ENCODE measurements at places on chromosomes 7 and 10.
A peak's percentile ranks its signal among the peaks of the same experiment; 100 is the strongest.

DNA sequence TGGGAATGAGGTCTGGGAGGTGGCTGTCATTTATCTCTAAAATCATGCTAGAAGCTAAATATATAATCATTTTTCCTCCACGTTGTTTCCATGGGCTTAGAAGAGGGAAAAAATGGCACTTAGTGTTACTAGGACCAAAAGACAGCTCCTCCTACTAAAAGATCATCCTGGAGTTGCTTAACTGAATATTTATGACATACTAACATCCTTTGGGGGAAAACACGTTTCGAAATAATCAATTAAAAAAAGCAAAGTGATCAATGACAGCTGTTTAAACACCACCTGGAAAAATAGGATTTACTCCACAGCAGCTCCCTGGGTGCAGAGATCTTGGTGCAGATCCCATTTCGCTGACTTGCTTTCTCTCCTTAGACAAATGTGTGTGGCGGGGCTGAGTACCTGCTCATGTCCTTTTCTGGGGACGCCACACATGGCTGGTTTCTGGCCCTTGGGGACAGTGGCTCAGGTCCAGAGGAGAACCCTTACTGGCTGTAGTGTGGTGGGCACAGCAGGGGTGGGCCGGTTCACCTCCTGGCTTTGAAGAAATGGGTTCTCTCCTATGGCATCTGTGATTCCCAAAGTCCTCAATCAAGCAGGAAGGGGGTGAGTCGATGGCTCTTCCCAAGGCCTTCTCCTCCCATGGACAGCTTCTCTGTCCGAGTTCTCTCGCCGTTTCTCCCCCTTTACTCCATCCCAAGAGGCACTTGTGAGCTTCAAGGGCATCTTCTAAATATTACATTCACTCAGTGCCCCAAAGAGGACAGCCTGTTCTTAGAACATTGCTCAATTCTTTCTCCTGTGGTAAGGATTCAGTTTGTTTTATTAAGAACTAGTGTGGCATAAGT is 156.4 kb upstream of the KLF14 start:
- DNase-seq: no peak

DNA sequence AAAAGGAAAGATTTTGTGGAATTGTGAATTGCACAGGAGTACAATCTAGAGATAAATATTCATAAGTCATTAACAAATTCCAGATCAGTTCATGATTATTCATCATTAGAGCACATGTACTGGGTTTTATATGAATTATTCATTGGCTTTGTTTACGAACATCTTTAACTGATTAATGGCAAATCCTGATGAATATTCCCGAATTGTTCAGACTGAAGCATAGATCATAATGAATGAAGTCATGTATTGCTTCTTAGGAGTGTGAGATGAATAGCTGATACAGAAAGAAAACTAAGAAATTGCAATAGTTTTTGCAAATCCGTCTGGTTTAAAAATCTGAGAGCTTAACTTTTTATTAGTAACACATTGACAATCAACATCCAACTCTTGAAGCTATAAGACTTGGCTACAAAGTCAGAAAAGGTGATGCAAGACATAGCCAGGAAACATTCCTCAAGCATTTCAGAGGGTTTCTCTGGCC is 183.6 kb upstream of the DGKB start:
- no peak for DNase-seq

DNA sequence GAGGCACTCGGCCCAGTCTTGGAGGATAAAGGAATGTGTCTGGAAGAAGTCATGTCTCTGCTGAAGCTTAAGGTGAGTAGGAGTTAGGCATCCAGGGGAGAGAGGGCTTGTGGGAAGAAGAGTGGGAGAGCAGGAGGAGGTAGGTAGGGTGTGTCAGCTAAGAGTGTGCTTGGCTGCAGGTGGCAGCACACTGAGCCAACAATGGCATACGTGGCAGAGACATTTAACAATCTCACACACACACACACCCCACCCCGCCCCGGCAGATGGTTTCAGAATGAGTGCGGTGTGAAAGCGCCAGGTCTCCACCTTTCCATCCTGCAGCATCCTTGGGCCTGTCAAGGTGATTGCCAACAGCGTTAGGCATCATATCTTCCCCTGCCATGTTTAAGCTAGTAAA is 11.2 kb upstream of the ARPC1A start:
- DNase-seq: no peak

DNA sequence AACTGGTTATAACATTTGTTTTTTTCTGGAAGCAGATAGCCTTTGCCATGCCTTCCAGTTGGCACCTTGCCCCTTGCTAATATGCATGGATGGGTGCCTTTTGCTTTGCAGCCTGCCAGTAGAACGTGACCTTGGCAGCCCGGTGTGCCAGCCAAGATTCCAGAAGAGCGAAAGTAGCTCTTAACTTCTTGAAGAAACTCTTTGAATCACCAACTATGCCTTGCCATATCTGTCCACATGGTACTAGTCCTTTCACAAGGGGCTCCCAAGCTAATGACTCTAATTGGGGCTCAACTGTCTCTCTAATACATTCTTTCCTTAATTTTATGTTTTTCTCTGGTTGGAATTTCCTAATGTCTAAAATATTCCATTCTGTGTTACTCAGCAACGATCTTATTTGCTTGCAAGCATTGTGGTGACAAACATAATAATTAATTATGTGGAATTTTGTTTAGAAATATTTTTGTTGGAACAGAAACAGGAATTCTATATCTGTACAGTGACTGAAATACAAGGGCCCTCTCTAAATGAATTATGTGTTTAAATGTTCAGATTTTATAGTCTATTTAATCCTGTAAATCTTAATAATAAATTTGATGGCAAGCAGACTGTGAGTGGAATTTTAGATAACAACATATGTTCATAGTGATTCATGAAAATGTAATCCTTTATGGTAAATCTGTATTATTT is 45.8 kb downstream of the HDAC9 start:
- DNase-seq: no peak

GRCh38 chr10:34826857-34827766 is 12.0 kb upstream of the PARD3 start:
- DNase-seq: no peak

DNA sequence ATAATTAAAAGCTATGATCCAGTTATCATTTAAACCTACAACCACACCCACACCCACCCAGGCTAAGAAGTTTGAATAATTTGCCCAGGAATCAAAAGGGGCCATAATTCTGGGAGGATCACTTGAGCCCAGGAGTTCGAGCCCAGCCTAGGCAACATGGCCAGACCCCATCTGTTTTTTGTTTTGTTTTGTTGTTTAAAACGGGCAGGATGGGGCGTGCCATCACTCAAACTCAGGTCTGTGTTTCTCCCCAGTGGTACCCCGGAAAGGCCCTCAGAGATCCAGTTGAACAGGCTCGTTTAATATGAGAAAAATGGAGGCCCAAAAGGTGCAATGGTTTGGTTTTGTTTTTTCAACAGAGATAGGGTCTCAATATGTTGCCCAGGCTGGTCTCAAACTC is 23.3 kb downstream of the HSPB1 start:
- no peak for DNase-seq

GRCh38 chr7:43584195-43584586 is 1.3 kb downstream of the STK17A start:
- peak; percentile 43 for DNase-seq

DNA sequence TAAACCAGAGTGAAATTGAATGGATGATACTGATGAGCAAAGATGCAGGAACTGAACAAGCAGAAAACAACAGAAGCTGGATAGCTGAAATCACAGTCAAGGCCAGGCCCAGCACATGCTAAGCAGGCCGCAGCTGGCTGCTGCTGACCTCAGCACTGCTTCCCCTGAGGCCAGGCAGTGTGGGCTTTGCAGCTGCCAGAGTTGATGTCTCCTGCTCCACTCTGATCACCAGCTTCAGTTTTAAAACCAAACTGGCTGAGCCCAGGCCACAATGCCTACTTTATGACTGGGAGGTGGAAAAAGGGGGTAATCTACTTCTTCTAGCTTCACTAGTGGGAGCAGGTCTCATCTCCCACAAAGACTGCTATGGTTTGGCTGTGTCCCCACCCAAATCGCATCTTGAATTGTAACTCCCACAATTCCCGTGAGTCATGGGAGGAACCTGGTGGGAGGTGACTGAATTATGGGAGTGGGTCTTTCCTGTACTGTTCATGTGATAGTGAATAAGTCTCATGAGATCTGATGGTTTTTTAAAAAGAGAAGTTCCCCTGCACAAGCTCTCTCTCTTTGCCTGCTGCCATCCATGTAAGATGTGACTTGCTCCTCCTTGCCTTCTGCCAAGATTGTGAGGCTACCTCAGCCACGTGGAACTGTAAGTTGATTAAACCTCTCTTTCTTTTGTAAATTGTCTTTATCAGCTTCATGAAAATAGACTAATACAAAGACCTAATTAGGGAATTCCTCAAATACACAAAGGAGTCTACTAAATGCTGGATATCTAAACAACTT is 136.4 kb upstream of the ITGB1 start:
- DNase-seq: no peak

GRCh38 chr7:151571471-151571870 is 51.8 kb upstream of the RHEB start:
- DNase-seq: no peak

GRCh38 chr10:73649876-73650536 is 5.8 kb downstream of the SYNPO2L start:
- no peak for DNase-seq

DNA sequence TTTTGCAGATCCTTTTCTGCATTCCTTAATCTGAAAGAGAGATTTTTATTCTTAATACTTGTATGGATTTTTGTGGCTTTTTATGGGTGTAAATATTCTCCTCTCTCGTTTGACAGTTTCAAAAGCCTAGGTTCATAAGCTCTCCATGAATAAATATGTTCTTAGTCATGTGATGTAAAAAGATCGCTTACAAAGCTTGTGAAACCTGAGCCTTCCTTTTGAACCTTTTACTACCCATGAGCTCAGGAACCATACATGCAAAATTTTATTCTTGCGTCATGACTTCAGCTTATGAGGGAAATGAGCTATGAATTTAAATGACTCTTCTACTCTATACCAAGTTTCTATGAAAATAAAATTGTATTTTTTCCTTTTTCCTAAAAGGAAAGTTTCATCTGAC is 98.7 kb downstream of the POLL start:
- no peak for DNase-seq

DNA sequence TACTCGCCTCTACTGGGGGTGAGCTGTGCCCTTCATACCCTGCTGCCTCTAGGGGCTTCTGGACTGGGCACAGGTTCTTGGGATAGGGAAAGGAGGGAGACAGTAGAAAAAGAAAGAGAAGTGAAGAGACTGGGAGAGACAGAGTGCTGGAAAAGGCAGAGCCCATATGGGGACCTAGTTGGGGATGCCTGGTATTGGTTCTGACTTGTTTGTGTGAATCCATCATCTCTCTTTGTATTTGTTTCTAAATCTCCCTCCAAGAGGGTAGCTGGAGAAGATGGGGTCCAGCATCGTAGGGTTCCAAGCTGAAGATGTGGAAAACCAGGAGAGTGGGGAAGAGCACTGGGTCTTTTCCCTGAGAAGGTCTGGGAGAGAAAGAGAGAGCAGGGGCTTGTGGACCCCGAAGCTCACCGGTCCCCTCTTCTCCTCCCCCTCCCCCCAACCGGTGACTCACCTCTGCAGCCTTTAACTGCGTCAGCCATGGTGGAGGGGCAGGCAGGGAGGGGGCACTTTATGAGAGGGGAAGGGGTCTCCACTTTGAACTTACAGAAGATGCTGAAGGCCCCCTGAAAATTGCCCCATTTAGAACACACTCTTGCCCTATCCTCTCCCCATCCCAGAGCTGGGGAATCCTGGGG is 3.2 kb upstream of the VGF start:
- no peak for DNase-seq

- DNase-seq: no peak
These were observed 137.4 kb upstream of the KCNMA1 start for GRCh38 chr10:77774940-77775391.

- no peak for DNase-seq
These were observed 34.4 kb downstream of the UNC5B start for GRCh38 chr10:71246591-71247413.
